ENCODE measurements at places on chromosomes 1 and 21.

- DNase-seq, result no peak
These were observed 38.2 kb downstream of the PKNOX1 start for GRCh38 chr21:43012596-43012995.

- no peak for DNase-seq
These were observed 8.6 kb downstream of the S100A9 start for GRCh38 chr1:153366261-153366660.

- no peak for DNase-seq
These were observed 562.8 kb downstream of the KIF26B start for GRCh38 chr1:245717611-245718010.

- no peak for DNase-seq
These were observed 21.0 kb upstream of the PADI2 start for GRCh38 chr1:17140279-17140678.

GRCh38 chr1:153245466-153245865 lies 14.0 kb upstream of the LORICRIN start:
- no peak for DNase-seq

GRCh38 chr1:17599291-17599953 lies 59.9 kb downstream of the ARHGEF10L start:
- DNase-seq, result no peak

DNA sequence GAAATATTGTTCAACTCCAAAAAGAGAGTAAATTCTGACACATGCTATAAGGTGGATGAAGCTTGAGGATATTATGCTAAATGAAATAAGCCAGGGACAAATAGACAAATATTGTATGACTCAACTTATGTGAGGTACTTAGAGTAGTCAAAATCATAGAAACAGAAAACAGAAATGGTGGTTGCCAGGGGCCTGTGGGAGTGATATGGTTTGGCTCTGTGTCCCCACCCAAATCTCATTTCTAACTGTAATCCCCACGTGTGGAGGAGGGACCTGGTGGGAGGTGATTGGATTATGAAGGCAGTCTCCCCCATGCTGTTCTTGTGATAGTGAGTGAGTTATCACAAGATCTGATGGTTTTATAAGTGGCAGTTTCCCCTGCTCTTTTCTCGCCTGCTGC lies 24.7 kb upstream of the DISP1 start:
- no peak for DNase-seq

- DNase-seq, result no peak
These were observed 50.3 kb upstream of the DENND1B start for GRCh38 chr1:197825541-197825940.

GRCh38 chr21:35818597-35818996 lies 241.7 kb downstream of the SETD4 start:
- no peak for DNase-seq

DNA sequence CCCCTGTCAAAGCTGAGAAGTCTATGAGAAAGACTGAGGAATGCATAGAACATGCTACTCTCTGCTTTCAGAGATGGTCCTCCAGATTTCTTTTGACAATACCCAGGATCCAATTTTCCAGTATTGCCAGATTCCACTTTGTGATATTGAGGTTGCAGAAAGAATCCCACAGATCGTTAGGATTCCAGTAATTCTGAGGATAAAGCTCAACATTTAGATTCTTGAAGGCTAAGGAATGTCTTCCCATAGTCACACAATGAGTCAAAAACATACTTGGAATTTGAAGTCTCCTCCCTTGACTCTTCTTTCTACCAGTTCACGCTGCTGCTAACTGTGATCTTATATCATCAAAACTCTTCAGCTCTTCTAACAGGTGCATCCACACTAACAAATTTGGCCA lies 57.1 kb downstream of the TNFSF18 start:
- DNase-seq, result no peak

DNA sequence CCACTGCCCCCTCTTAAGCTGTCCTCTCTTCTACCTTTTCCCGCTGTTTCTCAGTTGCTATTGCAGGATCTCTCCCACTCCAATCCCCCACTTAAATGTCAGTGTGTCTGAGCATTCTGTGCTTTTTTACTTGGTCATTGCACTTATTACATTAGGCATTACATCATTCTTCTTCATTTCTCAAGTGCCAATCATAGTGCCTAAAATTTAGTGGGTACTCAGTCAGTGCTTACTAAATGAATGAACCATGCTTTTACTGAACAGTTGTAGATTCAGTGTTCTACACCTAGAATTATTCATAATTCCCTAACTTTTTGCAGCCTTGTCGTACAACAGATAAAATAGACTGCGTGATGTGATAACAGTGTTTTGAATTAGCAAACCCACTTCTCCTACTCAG lies 19.4 kb downstream of the ARMH1 start:
- DNase-seq, result no peak

GRCh38 chr1:233597489-233597901 lies 16.4 kb upstream of the KCNK1 start:
- no peak for DNase-seq

DNA sequence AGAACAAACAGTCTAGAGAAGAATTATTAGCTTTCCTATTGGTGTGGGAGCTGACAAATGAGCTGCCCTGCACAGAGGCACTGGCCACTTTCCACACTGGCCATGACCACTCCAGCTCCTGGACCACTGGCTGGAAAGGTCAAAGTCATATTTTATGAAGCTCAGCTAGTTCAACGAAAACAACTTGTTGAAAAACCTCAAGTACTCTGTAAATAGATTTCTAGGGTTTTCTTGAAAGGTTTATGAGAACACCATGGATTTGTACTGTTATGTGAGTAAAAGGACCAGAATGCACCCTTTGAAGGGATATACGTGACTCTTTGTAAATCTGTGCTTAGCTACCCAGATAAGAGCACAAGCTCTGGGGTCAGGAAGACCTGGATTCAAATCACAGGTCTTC lies 54.5 kb upstream of the FGGY start:
- no peak for DNase-seq

- no peak for DNase-seq
These were observed 187.5 kb downstream of the TPR start for GRCh38 chr1:186187601-186188000.

DNA sequence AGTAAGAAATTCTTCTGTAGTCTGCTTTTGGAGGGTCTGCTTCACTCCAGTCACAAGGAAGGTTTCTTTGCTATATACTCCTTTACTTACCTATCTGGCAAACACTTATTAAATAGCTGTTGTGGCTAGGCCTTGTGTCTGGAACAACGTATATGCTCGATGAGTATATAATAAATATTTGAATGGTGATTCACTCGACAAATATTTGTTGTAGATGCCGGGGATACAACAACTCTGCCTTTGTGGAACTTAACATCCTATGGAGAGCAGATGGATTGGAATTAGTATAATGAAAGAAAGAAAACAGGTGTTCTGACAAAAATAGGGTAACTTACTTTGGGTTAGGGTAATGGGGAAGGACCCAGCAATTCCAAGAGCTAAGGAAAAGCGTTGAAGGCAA lies 31.1 kb downstream of the KPNA6 start:
- DNase-seq, result no peak

DNA sequence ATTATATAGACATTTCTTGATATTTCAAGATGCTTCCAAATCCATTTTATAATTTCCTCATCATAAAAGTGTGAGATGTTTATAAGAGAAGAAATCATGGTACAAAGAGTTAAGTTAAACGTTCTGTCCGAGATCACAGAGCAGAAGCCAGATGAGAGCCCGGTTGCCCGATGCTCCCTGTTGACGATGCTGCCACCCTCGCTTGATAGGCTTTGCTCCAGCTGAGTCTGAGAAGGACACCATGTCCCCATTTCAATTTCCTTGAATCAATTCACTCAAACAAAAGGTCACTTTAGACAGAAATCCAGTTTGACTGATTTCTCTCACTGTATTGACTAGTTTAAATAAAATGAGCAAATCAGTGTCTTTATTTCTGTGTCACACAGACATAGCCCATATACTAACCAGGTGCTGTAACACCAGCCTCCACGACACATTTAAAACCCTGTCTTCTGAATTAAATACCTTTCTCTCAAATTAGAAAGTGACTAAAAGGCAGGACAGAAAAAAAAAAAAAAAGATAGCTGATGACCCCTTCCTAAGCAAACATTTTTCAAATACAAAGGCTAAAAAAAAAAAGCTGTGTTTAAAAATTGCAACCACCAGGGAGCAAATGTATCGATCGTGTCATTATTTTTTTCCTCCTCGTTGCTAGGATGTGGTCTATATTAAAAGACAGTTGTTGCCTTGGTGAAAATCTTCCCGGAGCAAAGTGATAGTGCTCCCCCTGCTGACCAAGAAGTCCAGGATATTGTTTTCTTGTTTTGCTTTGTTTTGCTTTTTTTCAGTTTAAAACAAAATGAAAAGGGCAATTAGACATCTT lies 35.2 kb downstream of the DNASE2B start:
- peak; percentile 53 for DNase-seq

DNA sequence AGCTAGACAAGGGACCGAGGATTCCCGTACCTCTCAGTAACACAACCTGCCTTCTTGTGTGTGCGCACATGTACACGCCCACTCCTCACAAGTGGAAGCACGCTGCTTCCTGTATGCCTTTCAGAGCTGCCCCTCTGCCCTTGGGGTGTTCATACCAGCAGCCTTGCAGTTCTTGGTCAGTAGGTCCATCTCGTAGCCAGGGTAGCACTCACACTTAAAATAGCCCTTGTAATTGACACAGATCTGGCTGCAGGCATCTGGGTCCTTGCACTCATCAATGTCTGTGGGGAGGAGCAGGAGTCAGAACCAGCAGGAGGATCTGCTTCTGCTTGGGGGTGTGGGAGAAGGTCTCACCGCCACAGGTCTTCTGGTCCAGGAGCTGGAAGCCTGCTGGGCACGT lies 32.6 kb upstream of the MAGOH start:
- DNase-seq, result no peak

GRCh38 chr21:17803536-17803935 lies 15.6 kb downstream of the C21orf91 start:
- DNase-seq, result no peak

GRCh38 chr1:94072840-94073522 lies 48.0 kb downstream of the ABCA4 start:
- DNase-seq, result no peak

DNA sequence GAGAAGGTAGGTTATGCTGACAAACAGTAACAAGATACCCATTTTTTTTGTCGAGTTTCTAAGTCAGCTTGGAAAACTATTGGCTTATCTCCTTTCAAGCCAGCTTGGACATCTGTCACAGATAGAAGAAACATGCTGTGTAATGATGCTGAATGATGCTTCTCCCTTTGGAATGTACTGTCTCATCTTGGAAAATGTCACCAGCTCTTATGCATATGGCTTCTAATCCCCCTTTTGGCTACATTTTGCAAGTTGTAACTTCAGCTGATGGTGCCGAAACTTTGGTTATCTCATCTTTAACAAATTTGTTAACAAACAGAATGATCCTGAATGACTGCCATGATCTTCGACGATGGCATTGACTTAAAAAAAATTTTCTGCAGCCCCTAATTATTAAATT lies 68.8 kb upstream of the ST6GALNAC3 start:
- no peak for DNase-seq

DNA sequence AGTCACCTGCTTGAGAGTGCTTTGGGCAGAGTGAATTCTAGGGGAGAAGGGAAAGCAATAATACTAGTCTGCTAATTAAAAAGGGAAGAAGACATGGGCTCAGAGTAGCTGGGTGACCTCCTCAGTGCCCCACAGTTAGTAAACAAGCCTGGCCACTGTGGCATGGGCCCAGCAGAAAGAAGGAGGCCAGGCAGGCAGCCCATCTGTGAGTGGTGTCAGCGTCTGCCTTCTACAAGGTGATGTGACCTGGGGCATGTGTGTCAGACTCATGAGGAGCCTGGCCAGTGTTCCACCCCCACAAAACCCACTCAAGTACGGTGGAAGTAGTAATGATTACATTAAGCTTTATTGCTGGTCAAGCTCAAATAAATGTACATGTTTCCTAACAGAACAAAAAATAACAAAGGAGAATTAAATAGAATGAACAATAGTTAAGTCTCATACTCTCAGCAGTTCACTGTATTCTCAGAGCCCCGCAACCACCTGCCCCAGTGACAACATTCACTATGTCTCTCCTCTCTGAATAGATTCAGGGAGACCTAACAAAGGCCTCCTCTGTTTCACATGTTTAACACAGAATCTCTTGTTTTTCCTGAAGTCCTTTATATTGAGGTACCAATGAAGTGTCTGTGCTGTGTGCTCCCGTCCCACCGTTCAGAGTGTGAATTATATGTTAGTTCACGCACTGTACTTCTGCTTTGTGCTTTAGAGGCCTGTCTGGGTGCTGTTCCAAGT lies 32.5 kb downstream of the SLC22A15 start:
- DNase-seq, result no peak

DNA sequence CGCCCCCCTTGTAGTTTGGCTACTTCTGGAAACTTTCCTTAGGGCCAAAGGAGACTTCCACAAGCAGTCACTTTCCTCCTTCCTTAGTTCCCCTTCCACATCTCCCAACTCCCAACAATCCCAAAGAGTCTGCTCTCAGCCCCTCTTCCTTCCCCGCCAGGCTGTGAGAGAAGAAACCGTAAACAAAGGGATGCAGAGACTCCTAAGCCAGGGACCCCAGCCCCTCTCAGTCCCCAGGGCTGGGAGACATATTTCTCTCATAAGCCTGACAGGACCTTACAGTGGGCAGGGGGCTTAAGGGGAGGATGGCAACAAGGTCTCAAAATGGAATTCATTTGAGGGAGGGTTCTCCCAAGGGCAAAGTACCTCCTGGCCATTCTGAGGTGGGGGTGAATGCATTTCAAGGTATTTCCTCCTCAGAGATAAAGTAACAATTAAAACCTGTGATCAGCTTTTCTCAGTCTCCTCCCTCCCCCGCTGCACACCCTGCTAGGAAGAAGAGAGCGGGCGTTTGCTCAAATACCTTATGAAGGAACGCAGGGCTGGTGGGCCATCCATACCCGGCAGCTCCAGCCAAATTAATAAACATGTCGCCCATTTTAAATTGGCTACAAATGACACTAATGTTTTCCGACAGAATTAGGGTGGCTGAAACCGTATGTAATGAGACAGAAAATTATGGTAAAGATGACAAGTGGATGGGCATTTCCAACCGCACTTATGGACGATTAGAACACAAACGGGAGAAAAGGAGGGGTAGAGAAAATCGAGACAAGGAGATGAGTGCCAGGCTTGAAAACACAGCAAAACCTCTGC lies 4.0 kb downstream of the BARHL2 start:
- no peak for DNase-seq

DNA sequence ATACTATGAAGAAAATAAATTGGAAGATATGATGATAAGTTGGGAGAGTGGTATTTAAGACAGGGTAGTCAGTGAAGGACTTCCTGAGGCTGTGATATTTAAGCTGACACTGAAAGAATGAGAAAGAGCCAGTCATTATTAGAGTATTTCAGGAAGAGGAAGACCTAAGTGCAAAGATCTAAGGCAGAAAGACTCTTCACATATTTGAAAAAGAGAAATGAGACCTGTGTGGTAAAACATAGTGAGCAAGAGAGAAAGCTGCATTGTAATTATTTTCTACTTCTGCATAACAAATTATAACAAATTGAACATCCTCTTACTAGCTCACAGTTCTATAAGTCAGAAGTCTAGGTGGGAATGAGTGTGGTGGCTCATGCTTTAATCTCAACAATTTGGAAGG lies 34.6 kb upstream of the DOCK7 start:
- no peak for DNase-seq

GRCh38 chr1:70319750-70320149 lies 34.8 kb downstream of the ANKRD13C start:
- DNase-seq, result no peak
